Naive B cell (primary cell): ENCODE measurements at places on chromosomes 11 and 22. TPM values are rescaled to one million over a fixed set of nuclear protein-coding genes. Genes with fewer than 3 reads are reported as not detected.
A peak's percentile ranks its signal among the peaks of the same experiment; 100 is the strongest.

PGA5 gene
- polyA plus RNA-seq, result not detected

FADS3 gene
- polyA plus RNA-seq, result 37.3 TPM

CRYBA4 gene
- polyA plus RNA-seq, result not detected

MOV10L1 gene
- not detected for polyA plus RNA-seq

FERMT3 gene
- polyA plus RNA-seq, result 122 TPM

ROBO4 gene
- polyA plus RNA-seq, result not detected

CD3D gene
- 1.6 TPM for polyA plus RNA-seq

DNA sequence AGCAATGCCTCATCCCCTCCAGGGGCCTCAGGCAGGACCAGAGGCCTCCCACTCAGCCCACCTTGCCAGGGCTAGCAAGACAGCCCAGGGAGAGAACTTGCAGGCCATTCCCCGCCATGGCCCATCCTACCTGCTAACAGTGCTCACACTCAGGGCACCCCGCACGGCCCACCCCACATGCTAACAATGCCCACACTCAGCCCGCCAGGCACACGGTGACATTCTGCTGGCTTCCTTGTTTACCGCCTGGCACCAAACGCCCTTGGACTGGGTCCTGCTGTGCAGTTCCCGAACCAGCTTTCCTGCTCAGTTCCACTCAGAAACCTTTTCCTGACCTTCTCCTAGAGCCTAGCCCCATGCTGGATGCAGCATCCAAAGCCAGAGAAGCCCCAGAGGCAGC is 33.5 kb upstream of the FADD start:
- DNase-seq, result no peak

DNA sequence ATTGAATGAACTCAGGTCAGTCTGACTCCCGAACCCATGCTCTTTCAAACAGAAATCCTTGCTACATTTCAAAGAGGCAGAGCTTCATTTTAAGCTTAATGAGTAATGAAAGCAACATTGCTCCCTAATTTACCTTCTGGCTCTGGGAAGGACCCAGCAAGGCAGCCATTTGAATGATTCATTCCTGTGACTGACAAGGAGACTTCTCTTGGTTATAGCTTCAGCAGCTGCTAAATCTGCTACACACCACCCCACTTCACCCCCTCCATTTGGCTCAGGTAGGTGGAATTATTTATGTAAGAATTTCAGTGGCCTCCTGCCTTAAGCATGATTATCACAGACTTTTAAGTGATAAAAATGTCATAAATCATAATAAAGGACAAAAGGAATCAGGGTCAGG is 117.7 kb downstream of the KCNC1 start:
- no peak for DNase-seq

GRCh38 chr11:95985174-95985808 is 61.4 kb upstream of the MTMR2 start:
- DNase-seq, result no peak

GRCh38 chr11:104451197-104451893 is 287.4 kb upstream of the PDGFD start:
- no peak for DNase-seq

DNA sequence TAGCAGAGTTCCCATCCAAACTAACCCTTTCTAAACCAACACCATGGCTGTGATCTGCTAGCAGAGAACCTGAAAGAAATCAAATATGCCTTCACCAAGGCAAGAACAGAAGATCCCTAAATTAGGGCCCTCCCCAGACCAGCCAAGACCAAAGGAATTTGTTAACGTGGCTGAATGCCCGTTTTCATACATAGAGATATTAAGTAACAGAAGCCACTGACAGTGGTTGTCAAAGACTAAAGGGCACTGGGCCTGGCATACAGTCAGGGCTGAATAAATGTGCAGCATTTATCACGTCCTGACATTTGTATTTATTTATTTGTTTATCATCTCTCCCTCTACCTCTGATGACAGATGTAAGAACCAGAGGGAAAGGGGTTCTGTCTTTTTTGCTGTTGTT is 271.8 kb downstream of the LARGE1 start:
- DNase-seq, result no peak

DNA sequence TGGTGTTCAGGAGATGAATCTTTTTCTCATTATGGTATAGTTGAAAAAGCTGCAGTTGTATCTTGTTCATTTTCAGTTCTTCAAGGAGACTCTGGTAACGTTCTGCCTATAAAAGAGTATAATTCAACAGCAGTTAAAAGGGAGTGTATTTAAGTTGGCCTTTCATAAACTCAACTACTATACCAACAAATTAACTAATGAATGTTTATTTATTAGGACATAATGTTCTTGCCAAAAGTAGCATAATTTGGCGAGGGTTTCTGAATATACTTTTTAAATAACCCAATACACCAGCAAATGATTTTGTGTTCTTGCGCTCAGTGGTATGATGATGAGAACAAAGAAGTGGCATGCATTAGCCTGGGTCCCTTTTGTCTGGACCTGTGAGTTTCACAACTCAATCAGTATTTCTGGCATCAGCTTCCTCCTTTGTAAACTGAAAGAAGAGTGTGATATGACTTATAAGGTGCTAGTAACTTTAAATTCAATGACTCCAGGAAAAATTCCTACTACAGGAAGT is 10.9 kb downstream of the SMC1B start:
- DNase-seq, result no peak

GRCh38 chr11:10526974-10527918 is 13.7 kb downstream of the RNF141 start:
- DNase-seq, result no peak

- no peak for DNase-seq
Measured at GRCh38 chr22:48739348-48740085, 1088.2 kb downstream of the BRD1 start.

DNA sequence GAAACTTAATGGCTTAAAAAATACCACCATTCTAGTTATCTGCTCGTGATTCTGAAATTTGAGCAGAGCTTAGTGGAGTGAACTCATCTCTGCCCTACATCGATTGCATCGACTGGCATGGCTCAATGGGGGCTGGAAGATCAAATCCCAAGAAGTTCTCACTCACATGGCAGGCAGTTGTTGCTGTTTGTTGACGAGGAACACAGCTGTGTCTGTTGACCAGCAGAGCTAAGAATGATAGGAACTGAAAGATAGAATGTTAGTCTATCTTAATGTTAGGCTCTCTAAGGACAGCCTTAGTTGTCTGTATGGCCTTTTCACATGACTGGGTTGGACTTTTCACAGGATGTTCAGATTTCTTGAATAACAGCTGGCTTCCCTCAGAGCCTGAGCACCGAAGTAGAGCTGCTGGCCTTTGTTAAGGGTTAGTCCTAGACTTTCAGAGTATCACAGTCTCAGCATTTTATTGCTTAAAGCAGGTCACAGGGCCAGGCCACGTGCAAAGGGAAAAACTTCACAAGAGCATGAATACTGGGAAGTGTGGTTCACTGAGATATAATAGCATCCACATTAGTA is 31.6 kb upstream of the IZUMO1R start:
- DNase-seq, result no peak

DNA sequence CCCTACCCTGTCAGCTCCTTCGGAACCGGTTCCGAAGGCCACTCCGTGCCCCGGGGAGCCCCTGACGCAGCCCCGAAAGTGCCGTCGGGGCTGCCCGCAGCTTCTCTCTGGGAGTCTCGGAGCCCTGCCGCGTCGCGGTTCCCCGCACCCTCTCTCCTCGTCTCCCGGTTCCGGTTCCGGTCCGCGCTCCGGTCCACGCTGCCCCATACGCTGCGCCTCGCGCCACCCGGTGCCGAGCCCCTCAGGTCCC is 618 bp downstream of the MTA2 start:
- DNase-seq, result no peak

DNA sequence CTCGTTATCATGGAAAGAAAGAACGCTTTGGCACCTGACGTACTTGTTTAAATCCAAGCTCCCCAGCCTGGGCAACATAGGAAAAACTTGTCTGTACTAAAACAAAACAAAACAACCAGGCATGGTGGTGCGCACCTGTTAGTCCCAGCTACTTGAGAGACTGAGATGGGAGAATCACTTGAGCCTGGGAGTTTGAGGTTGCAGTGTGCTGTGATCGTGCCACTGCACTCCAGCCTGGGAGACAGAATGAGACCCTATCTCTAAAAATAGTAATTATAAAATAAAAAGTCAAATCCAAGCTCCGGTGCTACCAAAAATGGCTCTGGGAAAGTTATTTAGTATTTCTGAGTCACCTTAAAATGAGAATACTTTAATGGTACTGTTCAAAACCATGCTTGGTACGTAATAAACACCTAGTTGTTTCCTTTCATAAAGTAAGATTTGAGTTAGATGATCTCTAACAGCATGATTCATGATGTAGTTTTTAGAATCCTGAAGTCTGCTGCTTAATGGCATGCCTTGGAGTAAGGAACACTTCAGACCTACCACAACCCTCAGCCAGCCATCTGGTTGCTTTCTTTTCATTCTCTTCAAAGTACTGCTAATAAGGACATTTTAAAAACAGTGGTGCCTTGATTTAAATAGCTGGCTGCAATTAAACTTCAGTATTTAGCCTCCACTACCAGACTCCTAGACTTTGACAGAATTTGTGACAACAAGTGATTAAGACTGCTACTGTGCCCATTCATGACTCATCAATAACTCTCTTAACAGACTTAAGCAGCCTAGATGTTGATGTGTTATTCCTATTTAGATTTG is 8.4 kb downstream of the PPME1 start:
- DNase-seq, result no peak

- no peak for DNase-seq
Measured at GRCh38 chr11:60899977-60900376, 6.4 kb downstream of the PRPF19 start.

DNA sequence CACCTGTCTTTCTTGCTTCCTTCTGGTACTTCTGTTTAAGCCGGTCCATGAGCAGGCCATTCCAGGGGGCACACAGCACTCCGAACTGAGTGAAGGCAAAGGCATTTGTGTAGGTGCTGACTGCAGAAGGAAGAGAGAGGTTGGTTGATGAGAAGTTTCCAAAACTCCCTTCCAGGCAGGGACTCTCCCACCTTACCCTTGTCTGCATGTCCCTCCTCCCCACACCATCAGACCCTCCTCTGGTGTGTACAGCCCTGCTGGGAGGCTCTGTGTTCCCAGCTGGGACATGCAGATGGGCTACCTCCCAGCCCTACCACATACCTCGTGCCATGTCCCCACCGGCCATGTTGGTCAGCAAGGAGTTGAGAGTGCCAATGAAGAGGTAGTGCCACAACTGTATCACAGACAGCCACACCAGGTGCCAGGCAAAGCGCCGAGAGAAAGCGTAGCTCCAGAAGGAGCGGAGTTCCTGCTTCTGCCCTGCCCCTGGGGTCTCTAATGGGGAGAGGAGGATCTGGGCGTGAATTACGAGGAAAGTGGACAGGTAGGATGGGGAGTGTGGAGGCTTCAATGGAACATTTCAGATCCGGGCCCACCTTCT is 12.2 kb downstream of the SLC43A3 start:
- no peak for DNase-seq

DNA sequence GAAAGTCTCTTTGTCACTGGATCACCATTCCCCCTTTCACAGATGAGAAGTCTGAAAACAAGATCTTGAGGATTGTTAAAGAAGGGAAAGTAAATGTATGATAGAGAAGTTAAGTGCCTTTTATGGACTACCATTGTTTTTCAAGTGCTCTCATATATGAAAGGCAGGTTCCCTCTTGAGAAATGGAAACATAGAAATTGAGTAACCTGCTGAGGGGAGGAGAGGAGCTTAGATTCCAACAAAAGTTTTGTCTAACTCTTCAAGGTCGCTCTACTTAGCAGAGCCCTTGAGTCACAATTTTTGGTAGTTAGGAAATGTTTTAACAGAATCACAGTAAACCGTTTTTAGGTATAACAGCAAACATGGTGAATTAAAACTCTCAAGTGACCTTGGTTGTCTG is 80.1 kb downstream of the SVIP start:
- DNase-seq, result no peak

GRCh38 chr11:131760091-131761061 is 390.0 kb downstream of the NTM start:
- no peak for DNase-seq

DNA sequence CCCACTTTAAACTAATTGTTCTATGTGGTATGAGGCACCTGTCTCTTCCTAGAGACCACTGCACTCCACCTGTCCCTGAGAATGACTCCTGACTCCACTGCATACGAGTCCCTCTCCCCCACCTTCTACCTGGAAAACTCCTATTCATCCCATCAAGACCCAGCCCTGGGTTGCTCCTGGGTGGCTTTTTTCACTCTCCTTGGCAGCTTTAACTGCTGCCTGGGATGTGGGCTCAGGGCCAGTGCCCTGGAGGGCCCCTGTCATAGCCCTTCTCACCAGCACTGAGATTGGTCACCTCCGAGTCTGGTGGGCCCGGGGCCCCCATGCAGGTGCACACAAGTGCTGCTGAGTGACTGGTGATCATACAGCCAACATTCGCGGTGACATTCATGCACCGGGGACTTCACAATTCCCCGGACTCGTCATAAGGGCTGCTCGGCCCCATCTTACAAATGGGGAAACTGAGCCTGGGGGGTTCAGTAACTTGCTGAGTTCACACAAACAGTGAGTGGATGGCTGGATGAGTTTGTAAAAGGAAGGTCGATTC is 25.9 kb upstream of the TOLLIP start:
- no peak for DNase-seq

DNA sequence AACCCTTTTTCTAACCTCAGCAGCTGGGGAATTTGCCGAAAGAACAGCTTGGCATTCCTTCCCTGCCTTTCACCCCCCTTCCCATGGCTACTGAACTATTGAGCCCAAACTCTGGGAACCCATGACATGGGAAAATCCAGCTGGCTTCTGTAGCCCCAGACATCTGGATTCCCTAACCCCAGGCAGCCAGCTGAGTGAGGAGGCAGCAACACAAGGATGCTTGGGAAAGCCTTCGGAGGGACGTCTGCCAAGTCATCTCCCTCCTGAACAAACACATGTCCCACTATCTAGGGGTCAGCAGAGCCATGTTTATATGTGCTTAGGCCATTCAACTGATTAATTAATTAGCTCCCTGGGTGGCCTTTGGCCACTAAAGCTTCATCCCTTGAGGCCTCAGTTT is 21.6 kb downstream of the LRRC55 start:
- no peak for DNase-seq

DNA sequence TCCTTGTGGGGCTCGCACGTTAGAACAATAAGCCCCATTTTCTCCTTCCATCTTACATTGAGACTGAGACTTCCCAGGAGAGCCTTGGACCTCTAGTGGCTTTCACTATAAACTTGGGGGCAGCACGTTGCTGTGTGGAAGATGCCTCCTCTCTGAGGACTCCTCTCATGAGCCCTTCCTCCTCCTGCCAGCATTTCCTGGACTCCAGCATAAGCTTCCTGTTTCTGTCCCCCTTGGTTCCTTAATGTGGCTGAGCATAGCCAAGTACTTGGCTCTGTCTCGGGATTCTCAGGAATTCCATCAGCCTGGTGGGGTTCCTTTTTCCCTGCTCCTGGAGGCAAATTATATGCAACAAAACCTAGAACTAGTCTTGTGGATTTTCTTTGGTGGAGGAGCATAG is 38.8 kb upstream of the UBASH3B start:
- no peak for DNase-seq

GRCh38 chr11:100297516-100297915 is 389.6 kb upstream of the ARHGAP42 start:
- DNase-seq, result no peak

GRCh38 chr11:13135385-13136271 is 126.5 kb downstream of the RASSF10 start:
- no peak for DNase-seq

- peak; percentile 79 for DNase-seq
Measured at GRCh38 chr22:19448076-19448607, 631 bp upstream of the C22orf39 start.
